Renal cortical epithelial cell (primary cell): ENCODE measurements at places on chromosomes 5 and 9.

GRCh38 chr5:159752622-159753275, 163.5 kb upstream of the ADRA1B start:
- DNase-seq: no peak

DNA sequence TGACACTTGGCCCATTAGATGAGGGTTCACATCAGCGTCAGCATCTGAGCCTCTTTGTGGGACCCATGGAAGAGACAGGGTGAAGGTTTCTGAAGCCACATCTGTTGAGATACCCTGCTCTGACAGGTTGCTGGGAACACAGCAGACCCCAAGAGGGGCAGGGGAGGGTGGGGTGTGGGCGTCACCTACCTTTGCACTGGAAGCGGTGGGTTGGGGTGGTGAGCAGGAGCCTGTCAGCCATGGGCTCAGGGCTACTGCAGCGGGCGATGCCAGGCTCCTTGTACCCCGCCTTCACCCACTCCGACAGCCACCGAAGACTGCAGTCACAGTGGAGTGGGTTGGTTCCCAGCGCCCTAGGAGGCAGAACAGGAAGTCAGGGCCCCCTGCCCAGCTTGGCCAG, 131.5 kb upstream of the PANK3 start:
- no peak for DNase-seq

GRCh38 chr5:76450054-76450453, 47.0 kb downstream of the IQGAP2 start:
- no peak for DNase-seq

GRCh38 chr5:97111004-97111403, 31.4 kb downstream of the LIX1 start:
- DNase-seq: no peak

GRCh38 chr9:121598965-121599871, 52.2 kb upstream of the DAB2IP start:
- DNase-seq: peak; percentile 49
